ENCODE measurements at places on chromosomes 4 and X.

GRCh38 chrX:117987373-117987772, 129.2 kb downstream of the KLHL13 start:
- no peak for DNase-seq

GRCh38 chr4:1600211-1600780, 83.8 kb downstream of the FAM53A start:
- no peak for DNase-seq

GRCh38 chr4:150583287-150584110, 1.5 kb downstream of the MAB21L2 start:
- no peak for DNase-seq

- DNase-seq, result no peak
These were observed 32.8 kb downstream of the SERPINA7 start for GRCh38 chrX:106005684-106006083.

DNA sequence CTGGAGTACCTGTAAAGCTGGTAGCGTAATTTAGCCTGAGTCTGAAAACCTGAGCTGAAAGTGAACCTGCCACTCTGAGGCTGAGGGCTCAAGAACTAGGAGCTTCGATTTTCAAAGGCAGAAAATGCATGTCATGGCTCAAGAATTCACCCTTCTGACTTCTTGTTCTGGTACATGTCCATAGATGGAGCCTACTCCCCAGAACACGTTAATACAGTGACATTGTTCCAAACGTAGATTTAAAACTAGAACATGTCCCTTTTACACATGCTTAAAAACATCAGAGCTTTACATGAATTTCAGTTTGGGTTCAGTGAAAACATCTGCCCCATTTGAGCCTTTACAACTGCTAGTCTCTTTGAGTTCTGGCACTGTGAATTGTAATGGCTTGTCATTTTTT, 115.5 kb upstream of the WDR1 start:
- no peak for DNase-seq
